ENCODE measurements at places on chromosomes 2 and 18.

- no peak for DNase-seq
Observed at GRCh38 chr2:194826241-194826640, 830.8 kb upstream of the SLC39A10 start.

DNA sequence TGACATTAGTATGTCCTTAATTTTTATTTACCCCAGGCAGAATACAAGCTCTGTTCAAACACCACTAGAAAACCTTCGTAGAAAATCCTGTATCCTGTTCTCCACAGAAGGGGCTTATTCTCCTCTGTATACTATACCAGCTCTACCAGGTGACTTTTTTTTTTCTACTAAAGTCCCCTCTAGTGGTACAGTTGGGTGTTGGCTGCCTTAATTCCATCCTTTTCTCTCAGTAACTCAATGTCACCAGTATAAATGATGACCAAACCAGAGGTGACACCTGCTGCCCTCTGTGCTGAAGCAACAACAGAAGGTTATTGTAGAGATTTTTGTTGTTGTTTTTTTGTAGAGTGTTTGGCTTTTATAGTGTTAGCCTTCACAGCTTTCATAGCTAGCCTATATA lies 1322.0 kb downstream of the LRP1B start:
- DNase-seq: no peak

GRCh38 chr2:121884078-121884477 lies 128.6 kb downstream of the TSN start:
- no peak for DNase-seq

GRCh38 chr2:39542523-39542922 lies 105.4 kb upstream of the MAP4K3 start:
- DNase-seq: no peak

- DNase-seq: no peak
Observed at GRCh38 chr2:68414876-68415275, 49.8 kb downstream of the PLEK start.

GRCh38 chr18:58529714-58530354 lies 99.1 kb downstream of the ALPK2 start:
- peak; percentile 64 for DNase-seq

DNA sequence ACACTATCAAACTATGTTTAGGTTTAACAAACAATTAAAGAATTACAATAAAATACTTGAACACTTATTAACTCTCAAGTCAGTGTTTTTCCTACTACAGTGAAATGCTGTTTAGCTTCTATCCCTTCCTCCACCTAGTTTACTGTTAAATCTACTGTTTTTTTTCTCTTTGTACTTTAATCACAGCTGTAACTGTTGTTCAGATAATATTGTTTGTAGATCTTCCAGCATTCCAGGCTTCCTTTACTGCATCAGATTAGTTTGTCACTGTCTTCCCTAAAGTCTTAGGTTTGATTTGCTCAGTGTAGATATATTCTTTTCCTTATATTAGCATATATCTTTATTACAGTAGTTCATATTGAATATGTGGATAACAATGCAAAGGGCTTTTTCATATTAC lies 22.5 kb downstream of the BIRC6 start:
- no peak for DNase-seq

GRCh38 chr2:98552499-98553179 lies 55.7 kb downstream of the COA5 start:
- DNase-seq: no peak

GRCh38 chr2:217795706-217796465 lies 206.9 kb downstream of the TNS1 start:
- no peak for DNase-seq

- DNase-seq: no peak
Observed at GRCh38 chr18:25230658-25231326, 121.2 kb downstream of the ZNF521 start.

GRCh38 chr2:238116298-238117198 lies 16.4 kb downstream of the ESPNL start:
- DNase-seq: no peak

DNA sequence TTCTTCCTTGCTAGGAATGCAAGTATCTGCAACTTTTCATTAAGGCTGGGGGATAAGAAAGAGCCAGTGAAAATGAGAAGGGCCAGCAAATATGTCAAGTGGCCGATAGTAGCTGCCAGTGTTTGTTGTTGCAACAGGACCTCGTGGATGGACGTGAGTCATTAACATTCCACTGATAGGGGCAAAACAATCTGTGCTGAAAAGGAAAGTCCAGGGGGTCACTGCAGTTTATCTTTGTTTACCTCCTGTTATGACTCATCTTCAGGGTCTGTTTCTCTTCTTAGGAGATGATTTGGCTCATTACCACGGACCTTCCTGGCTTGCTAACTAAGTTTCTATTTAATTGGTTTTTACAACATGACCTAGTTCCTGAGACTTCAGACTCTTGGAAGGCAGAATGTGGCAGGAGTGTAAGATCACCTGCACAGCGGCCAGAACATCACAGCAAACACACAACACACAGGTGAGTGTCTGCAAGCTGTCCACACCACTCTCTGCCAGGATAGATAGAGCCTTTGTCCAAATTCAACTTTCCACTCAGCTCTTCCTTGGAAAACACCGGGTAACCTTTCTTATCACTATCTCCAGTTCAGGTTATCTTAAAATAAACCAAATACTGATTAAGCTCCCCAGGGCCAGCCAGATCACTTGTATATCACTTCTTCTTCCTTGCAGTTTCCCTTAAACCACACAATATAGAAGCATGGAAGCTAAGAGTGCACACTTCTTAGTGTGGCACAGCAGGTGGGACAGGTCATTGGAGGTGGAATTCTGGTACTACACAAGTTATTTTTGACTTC lies 157.5 kb upstream of the LMAN1 start:
- DNase-seq: no peak

DNA sequence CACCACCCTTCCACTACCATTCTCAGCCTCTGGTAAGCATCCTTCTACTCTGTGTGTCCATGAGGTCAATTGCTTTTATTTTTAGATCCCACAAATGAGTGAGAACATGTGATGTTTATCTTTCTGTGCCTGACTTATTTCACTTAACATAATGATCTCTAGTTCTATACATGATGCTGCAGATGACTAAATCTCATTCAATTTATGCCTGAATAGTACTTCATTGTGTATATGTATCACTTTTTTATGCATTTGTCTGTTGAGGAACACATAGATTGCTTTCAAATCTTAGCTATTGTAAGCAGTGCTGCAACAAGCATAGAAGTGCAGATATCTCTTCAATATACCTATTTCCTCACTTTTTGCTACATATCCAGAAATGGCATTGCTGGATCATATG lies 733.3 kb downstream of the SUCLG1 start:
- no peak for DNase-seq

DNA sequence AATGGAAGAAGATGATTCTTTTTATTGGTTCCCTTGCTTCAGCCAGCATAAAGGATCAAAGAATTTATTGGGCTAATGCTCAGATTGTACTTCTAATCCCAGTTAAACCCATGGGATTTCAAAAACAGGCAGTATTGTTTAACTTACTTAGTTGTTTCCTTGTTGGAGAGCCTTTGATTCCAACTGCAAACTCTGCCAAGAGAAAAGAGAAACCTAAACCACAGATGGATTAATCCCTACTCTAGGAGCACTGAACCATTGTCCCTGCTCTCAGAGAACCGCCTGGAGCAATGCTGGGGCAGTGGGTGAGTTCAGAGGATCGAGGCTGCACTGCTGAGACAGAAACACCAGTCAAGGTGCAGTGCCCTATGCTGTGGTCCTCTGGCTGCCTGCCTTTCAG lies 44.9 kb upstream of the SIGLEC15 start:
- DNase-seq: no peak

GRCh38 chr2:134039912-134040581 lies 213.8 kb upstream of the MGAT5 start:
- no peak for DNase-seq

All from activated naive CD4-positive, alpha-beta T cell treated with anti-CD3 and anti-CD28 coated beads, Interleukin-2, amount 50 U/mL, for 72 hours (primary cell).